LoVo (cell line): ENCODE measurements at places on chromosomes 11 and 22.

DNA sequence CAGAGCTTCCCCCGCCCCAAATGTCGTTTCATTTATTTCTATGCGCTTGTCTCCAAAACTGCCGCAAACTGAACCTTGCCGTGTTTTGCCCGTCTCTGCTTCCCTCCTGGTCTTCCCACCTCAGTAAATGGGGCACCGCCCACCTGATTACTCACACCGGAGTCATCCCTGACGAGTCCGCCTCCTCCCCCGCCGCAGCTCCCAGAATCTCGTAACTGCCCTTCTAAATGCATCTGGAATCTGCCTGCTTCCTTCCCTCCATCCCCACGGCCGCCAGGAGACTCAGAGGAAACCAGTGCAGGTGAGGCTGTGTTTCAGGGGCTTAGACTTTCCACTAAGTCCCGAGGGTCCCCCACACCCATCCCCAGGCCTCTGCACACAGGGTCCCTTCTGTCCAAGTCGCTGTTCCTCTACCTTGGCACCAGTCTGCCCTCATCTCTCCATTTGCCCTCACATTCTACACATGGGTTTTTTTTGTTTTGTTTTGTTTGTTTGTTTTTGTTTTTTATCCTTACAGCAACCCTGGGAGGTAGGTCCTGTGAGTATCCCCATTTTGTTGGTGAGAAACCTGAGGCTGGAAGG, 62.6 kb upstream of the PHF21B start:
- peak; percentile 84 for DNase-seq

GRCh38 chr11:76781046-76781801, 1.9 kb upstream of the TSKU start:
- DNase-seq, result no peak

- no peak for DNase-seq
These were observed 66.8 kb downstream of the TCF20 start for GRCh38 chr22:42203609-42204008.

DNA sequence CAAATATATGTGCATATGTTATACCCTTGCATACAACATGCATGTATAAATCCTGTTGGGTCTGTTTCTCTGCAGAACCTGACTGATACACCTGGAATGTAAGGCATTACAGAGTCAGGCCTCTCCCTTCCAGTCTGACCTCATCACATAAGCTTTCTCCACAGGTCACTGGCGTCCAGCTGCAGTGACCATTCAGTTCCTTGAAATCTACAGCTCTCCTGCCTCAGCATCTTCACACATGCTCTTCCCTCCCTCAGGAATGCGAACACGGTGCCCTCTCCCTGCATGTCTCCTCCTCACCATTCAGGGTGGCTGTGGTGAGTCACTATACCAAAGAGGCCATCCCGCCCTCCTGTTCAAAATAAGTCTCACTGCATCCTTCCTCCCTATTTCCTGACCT, 657.8 kb upstream of the B3GAT1 start:
- no peak for DNase-seq

DNA sequence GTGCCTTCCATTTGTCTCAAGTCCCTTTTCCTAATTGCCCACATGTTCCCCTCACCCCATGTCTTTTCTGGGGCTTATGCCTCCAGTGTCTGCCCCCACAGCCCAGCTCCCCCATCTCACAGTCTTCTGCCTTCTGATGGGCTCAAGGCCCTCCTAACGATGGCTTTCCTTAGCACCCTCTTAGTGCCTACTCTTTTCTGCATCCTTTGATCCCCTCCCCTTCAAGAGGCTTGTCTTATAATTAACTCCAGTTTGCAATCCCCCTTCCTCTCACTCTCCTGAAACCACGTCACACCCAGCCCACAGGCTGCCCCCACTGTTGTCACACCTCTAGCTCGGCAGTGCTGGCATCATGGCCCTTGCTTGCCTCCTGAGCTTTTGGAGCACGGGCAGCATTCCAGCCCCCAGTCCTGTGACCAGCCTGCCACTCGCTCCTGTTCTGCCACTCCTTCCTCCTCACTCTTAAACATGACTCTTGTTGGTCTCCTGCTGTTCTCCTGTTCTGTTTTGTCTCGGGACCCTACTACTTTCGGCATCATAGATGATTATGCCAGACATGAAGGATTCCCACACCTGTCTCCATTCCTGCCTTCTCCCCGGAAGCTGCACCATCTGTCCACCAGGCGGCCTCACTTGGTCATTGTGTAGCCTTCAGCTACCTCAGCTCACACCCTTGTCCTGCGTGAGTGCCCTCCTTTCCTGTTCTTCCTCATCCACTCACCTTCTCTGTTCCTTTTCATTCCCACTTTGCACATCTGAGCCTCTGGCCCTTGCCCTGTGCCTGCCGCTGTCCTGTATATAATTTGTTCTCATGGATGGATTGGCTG, 26.1 kb downstream of the UBE2L3 start:
- DNase-seq, result no peak

DNA sequence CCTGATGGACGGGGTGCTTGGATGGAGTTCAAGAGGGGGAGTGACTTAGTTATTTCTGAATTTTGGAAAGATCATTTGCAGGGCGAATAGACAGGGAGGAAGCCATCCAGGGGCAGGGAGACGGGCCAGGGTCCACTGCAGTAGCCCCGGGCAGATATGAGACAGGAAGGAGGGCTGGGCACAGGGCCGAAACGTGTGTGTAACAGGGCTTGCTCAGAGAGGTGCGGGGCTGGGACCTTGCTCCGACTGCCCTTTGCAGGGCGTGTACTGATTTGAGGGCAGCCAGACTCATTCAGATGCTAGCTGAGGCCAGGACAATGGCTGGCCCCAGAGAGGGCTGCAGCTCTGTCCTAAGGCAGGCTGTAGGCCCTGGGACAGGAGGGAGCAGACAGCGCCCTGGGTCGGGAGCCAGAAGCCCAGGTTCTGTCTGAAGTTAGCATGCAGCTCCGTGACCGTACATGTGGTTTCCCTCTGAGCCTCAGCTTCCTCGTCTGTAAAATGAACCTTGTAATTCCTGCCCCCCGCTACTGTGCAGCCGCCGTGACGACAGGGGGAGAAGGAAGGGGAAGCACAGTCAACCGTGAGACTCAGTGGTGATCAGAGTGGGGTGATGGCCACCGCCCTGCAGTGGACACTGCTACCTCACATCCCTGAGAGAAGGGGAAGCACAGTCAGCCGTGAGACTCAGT, 103.4 kb downstream of the PHF21B start:
- DNase-seq, result no peak

DNA sequence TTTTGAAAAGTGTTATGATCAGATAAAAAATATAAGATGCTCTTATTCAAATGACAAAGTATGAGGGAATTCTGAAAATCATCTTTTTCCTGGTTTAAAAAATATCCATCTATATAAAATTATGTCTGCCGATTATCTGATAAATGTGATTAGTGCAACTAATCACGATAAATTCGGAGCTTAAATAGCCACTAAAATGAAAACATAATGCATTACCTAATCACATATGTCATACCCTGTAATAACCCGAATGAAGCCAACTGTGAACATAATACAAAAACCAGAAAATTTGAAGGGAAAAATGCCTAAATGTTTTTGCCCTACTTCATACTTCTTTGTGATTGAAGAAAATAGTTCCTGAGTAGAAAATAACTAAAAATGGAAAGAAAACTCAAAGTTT, 808.4 kb upstream of the LUZP2 start:
- DNase-seq, result no peak

GRCh38 chr11:119433358-119433725, 10.4 kb upstream of the THY1 start:
- DNase-seq, result no peak

DNA sequence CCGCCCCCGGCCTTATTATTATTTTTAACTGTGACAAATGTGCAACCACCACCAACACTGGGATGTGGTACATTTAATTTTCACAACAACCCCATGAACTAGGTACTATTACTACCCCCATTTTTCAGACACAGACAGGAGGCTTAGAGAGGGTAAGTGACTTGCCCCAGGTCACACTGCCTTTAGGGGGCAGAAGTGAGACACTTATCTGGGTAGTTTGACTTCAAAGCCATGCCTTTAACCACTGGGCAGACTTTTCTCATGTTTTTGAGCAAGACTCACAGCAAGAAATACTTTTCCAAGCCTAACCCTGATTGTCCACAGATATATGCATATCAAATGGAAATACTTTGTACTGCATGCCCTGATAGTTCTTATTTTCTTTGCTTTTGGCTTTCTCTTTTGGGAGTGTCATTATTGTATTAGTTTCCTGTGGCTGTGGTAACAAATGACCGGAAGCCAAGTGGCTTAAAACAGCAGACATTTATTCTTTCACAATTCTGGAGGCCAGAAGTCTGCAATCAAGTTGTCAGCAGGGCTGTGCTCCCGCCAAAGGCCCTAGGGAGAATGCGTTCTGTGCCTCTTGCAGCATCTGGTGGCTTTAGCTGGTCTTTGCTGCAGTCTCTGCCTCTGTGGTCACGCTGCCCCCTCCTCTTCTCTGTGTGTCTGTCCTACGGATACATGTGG, 110.8 kb downstream of the GRIK4 start:
- DNase-seq, result no peak

GRCh38 chr22:25689631-25690030, 52.4 kb upstream of the MYO18B start:
- no peak for DNase-seq

DNA sequence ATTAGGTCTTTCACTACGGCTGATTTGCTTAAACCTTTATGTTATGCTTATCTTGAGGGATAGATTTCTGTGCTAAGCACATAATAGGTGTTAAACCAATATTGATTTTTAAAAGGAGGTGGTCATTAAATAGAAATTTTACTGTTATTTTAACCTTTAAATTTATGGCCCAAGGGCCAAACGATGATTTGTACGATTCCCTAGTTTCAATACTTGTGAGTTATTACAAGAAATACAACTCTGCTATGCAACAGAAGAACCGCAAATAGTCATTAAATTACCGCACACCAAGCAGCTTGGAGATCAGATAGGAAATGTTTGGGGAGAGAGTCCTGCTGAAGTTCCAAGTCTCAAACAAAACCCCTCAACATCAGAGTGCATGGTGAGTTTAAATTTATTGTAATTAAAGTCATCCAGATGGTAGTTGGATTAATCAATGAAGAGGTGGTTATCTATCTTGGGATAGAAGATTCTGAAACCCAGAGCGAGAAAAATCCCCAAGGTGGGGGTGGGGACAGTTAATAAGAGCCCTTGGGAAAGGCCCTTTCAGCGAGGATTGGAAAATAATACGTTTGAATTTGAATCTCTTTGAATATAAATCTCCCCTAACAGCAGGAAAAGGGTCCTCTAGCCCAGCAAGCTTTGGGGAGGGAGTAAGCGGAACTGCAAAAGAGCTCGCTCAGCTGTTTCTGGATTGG, 805 bp upstream of the QSER1 start:
- no peak for DNase-seq

DNA sequence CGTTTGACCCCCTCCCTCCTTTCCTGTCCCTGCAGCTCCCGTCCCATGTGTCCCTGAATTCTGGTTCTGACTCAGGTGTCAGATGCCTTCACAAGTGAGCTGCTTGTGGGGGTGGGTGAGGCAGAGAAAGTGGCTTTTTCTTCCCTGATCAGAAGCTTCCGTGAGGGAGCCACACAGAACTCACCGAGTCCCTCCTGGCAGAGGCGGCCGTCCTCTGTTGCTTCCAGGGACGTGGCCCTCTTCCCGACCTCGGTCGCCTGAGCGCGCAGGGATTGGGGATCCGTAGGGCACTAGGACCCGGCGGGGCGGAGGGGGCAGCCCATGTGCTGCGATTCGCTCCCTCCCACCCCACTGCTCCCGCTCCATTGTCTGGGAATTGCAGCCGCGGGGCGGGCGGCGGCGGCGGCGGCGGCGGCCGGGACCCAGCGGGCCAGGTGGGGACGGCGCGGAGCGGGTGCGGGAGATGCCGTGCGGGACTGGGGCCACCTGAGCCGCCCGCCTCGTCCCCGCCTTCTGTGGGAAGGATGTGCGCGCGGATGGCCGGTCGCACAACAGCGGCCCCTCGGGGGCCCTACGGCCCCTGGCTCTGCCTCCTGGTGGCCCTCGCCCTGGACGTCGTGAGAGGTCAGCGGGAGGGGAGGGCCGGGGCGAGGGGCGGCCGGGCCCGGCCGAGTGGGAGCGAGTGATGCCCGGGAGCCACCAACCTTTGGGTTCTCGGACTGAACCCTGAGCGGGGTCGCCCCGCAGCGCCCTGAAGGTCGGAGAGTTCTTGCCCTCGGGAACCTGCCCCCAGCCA, at the start of gene TMEM132A:
Gene TMEM132A (plus strand): TSS at position 351 of the 796 bp plus-strand sequence. CDS start 174 bp downstream, at position 525.
- peak; percentile 82 for DNase-seq

- no peak for DNase-seq
These were observed 12.4 kb downstream of the EMID1 start for GRCh38 chr22:29217827-29218757.

DNA sequence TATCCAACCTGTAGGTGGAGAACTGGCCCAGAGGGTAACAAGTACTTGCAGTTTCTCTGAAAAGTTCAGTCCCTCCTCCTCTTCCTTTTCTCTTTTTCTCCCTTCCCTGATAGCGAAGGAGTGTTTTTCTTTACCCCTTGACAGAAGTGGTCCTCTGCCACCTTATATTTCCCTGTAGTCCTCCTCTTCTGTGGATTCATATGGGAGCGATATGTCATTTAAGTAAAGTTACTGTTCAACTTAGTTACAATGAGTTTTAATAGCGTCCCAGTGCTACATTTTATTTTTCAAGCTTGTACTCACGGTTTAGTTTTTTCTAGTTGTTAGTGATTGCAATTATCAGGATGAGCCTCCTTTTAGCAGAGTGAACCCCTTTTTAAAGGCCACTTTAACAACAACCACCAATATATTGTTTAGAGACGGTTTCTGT, 1.4 kb downstream of the PCF11 start:
- no peak for DNase-seq

DNA sequence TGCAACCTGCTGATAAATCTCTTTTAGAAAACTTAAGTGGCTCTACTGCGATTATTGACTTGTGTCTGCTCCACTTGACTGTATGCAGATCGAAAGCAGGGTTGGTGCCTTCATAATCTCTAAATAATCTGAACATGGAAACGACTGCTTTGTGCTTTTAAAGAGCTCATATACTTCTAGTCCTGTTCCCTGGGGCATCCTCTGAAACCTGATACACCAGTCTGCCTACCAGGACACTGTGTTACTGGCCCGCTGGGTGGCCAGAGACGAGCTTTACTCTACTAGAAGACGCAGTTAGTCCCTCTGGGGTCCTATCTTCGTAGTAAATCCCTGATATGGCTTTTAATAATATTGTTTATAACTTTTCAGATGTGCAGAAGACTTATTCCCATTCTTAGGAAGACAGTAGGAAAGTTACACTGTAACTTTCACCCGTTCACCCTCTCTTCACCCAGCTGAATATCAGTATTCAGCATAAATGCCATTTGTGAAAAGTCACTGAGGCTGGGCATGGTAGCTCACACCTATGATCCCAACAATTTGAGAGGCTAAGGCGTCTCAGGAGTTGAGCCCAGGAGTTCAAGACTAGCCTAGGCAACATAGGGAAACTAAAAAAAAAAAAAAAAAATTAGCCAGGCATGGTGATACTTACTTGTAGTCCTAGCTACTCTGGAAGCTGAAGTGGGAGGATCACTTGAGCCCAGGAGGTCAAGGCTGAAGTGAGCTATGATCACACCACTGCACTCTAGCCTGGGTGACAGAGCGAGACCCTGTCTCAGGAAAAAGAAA, 9.0 kb upstream of the HTR3B start:
- DNase-seq, result no peak
